ENCODE measurements at places on chromosomes 4 and X.

- DNase-seq, result no peak
Observed at GRCh38 chrX:119775517-119776238, 15.8 kb downstream of the RPL39 start.

GRCh38 chr4:149574971-149575370 is 240.7 kb downstream of the IQCM start:
- DNase-seq, result no peak

GRCh38 chr4:1780435-1780834 is 12.7 kb upstream of the FGFR3 start:
- DNase-seq, result no peak

GRCh38 chr4:169410839-169411770 is 140.3 kb upstream of the SH3RF1 start:
- peak; percentile 38 for DNase-seq

GRCh38 chr4:66639361-66639760 is 905.9 kb downstream of the CENPC start:
- no peak for DNase-seq

- no peak for DNase-seq
Observed at GRCh38 chr4:40265910-40266274, 69.1 kb downstream of the RHOH start.

DNA sequence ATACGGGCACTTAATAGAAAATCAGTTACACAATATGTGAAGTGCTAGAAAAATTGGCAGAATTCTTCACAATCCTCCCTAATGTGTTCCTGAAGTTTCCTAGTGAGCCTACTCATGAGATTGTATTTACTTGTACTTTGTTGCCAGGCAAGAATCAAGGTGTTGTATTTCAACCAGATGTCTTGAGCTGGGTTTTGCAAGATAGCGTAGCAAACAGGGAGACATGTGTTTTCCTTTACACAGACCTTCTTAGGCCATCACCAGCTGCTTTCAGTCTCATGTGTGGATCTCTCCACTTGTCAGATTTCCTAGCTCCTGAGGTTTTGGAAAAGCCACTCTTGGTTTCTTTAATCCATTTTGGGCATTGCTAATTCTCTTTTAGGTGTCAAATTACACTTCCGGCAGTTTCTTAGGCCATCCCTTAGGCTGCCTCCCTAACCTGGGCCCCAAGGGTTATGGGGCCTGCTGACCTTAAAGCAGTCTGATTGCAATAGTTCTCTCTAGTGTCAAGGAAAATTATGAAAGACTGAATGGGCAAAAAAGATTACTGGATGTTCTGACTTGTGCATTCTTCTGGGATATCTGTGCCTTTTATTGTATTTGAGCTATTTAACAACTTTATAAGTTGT is 12.2 kb upstream of the EDA start:
- DNase-seq, result no peak

DNA sequence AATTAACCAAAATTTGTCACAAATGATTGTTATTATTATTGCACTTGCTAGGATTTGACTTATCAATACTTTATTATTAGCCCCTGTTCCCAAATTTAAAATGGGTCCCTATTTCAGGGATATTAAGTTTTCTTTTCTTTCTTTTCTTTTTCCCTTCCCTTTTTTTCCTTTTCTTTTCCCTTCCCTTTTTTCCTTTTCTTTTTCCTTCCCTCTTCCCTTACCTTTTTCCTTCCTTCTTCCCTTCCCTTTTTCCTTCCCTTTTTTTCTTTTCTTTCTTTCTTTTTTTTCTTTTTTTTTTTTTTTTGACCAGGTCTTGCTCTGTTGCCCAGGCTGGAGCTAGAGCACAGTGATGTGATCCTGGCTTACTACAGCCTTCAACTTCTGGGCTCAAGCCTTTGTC is 33.8 kb downstream of the WWC2 start:
- DNase-seq, result no peak

DNA sequence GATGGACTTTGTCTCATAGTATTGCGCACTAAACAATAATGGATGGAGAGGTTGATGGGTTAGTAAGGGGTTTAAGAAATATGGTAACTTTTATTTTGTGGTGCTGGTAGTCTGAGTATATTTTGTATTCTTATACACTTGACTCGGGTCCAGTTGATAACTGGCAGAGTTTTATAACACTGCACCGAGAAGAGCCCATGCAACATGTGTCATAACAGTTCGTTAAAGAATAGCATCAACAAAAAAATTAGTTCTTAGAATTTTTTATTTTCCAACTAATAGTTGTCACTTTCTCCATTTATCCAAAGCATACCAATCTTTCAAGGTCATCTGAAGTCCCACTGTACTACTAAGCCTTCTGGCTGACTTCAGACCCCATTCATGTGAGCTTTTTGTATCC is 175.1 kb downstream of the SOWAHB start:
- no peak for DNase-seq

DNA sequence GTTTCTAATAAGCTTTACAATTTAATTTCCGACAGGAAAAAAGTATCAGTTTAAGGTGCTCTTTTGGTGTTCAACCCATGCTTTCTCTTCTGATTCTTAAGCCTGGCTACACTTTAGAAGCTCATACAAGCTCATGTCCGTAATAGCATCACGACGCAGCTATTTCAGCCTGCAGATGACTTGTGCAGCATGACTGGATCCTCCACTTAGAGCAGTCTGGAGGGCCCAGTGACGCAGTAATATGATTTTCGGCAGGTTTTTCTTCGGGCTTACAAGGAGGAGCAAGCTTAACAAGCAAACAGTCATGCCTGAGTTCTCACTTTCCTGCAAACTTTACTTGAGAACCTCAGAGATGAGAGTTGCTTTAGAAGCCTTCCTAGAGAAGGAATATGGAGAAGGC is 85.3 kb upstream of the MAML3 start:
- DNase-seq, result no peak

GRCh38 chrX:10932842-10933440 is 178.2 kb upstream of the HCCS start:
- DNase-seq, result no peak

- no peak for DNase-seq
Observed at GRCh38 chrX:130719413-130719812, 183.6 kb downstream of the ENOX2 start.

DNA sequence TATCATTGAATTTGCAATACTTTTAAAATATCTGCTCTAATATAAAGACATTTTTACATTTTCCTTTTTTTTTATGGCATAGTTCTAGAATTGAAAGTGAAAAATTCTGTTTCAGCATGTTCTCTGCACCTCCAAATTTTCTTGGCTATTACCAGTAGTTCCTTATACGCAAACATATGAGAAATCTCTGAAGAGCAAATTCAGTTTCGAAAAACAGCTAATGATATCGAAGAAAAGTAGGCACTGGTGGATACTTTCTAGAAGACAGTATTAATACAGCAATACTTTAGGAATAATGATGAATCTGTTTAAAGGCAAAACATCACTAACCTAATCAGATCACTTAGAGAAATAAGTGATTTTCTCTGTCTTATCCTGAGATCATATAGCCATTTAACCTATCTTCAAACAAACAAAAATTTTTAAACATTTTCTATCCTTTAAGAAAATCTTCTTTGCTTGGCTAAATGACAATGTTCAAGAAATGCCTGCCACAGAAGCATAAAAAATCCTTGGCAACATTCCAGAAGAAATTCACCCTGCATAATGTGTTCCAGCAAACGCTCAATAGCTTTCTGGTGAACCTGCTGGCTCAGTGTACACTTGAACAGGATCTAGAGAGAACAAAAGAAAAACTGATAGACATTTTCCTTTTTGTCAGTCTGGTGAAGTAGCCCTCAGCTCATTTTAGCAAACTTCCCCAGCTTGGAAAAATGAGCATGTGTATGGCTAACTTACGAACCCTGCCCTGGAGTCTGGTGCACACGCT is 51.2 kb upstream of the KLF3 start:
- no peak for DNase-seq

GRCh38 chr4:3729882-3730226 is 36.3 kb upstream of the ADRA2C start:
- DNase-seq, result peak; percentile 10

- DNase-seq, result no peak
Observed at GRCh38 chr4:62288808-62289541, 1088.8 kb downstream of the ADGRL3 start.

- DNase-seq, result peak; percentile 70
Observed at GRCh38 chrX:10111364-10112148, 45.2 kb upstream of the CLCN4 start.

- DNase-seq, result peak; percentile 2
Observed at GRCh38 chr4:55808186-55808585, 11.4 kb upstream of the EXOC1L start.

DNA sequence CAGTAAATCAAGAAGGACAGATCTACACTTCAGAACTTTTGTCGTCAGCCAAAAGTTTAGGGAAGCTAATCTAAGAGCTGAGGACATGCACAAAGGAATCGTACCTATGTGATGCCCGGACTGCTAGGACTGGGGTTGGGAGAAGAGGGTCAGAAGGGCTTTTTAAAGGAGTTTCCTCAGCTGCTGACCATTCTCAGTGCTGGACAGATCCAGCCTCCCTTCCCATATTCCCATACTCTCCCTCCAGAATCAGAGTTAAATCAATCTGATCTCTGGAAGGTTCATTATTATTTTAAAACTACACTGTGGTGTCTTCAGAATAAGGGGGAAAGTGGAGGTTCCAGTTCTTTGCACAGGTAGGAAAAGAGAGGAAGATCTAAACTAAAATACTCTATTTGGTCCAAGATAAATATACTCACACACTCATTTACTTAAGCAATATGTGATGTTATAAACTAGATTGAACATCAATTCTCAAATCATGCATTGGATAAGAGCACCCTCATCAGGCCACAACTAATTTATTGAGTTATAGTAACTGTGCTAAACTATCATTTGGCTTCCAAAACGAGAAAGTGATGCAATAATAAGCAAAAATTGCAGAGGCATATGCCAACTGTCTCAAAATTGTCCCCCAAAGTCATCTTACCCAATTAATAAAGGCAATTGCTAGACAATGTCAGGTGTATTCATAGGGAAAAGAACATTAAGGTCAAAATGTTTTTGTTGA is 124.7 kb downstream of the HNRNPD start:
- DNase-seq, result peak; percentile 23

DNA sequence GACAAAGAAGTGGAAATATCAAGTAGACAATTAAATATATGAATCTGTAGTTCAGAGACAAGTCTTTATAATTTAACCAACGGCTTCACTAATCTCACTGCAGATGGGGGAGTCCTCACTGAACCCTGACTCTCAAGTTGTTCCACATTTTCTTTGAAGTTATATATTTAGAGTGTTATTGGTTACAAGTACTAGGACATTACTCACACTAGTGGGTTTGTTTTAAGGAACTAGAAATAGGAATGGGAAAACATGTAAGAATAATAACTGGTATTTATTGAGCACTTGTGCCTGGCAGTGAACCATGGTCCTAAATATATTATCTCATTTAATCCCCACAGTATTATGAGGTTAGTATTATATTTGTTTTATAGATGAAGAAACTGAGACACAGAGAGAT is 22.0 kb downstream of the MND1 start:
- no peak for DNase-seq

GRCh38 chr4:25505637-25505991 is 128.6 kb downstream of the ANAPC4 start:
- no peak for DNase-seq

GRCh38 chr4:36322921-36323354 is 41.5 kb downstream of the DTHD1 start:
- no peak for DNase-seq

DNA sequence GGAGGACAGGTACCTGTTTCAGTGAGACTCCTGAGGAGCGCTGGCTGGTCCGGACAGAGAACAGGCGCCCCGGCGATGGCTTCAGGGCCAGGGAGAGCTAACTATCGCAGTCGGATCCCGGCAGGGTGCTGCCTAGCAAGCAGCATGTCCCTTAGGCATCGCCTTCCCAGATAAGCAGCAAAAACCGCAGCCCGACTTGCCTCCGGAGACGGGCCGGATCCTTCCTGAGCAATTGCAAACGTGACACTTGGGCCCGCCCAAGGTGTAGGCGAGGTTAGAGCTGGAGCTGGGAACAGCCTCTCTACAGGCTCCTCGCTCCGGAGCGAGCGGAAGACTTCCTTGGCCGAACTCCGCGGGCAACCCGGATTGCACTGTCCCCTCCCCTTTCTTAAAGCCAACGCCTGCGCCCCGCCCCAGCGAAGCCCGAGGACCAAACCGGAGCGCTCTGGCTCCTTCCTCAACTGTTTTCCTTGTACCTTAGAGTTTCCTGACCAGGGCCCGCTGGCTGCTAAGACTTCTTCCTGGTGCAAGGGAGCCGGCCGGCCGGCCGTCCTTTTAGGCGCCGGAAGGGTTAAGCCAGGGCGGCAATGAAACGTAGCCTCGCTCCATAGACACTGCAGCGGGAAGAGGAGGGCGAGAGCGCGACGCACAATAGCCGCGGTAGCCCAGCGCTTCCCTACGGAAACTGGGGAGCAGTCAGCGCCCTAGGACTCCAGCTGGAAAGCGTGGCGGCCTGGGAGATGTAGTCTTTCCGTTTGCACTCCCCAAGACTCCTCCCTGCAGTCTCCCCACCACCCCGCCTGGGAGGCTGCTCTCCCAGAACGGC is at the start of gene OPHN1:
TSS of gene OPHN1 (minus strand) at position 341 of the 826 bp plus-strand sequence. CDS start 475 bp downstream, outside the sequence.
- DNase-seq, result no peak

GRCh38 chr4:167234316-167234881 is at the start of gene SPOCK3:
Gene SPOCK3 (minus strand): TSS chr4:167234494.
- no peak for DNase-seq

- no peak for DNase-seq
Observed at GRCh38 chr4:108351791-108352190, 183.1 kb upstream of the LEF1 start.

GRCh38 chrX:131322651-131323050 is 33.5 kb upstream of the IGSF1 start:
- DNase-seq, result no peak

DNA sequence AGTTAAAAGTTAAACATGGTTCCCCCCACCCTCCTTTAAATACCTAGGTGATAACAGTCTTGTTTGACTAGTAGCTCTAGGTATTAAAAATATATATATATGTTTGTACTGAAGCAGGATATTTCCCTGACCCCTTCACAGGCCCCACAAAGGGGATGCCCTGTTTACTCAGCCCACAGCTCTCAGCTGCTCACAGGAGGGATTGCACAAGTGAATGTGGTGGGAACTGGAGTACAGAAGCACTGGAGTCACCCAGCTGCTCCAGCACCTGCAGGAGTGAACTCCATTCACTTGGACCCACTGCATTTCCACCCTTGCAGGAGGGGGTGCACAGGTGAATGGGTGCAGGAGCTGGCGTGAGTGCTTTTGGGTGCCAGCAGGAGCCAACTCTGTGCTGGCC is 99.3 kb upstream of the TLR3 start:
- DNase-seq, result no peak

- no peak for DNase-seq
Observed at GRCh38 chr4:54281054-54281766, 52.1 kb downstream of the PDGFRA start.

DNA sequence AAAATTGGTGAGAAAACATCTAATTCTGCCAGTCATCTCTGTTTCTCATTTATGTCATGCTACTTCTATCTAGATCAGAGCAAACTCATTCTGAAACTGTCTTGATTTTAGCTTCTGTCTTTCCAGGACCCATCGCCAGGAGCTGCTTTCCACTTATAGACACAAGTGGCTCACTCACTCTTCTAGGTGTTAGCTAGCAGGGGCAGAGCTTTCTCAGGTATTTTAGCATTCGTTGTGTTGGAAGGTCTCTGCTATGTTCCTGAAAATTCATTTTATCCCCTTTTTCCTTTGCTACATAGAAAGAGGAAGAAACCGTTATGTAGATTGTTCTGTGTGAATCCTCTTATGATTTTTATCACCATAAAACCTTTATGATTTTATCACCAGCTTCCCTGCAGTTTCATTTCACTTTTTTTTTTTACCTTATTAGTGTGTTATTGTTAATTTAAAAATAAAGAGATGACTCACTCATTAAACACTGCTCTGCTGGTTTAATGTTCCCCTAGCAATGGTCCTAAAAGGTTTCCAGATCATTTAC is 246.6 kb upstream of the AADAT start:
- no peak for DNase-seq

GRCh38 chr4:57023104-57023503 is 44.4 kb downstream of the POLR2B start:
- DNase-seq, result no peak

All from NAMALWA (cell line).